ENCODE measurements at places on chromosomes 5 and 9.

- H3K4me3 ChIP-seq: no peak overlapping the region
- no peak overlapping the region for H3K27ac ChIP-seq
- H3K27me3 ChIP-seq: no peaks in the 10 kb centered on the region
- peaks cover 5% of the 10 kb centered on the region for H3K36me3 ChIP-seq
- DNase-seq: no peak
Observed at GRCh38 chr5:134833340-134834032, 12.3 kb upstream of the C5orf24 start.

- H3K36me3 ChIP-seq: no peaks in the 10 kb centered on the region
- no peak for DNase-seq
- H3K4me3 ChIP-seq: no peak overlapping the region
- H3K27me3 ChIP-seq: no peaks in the 10 kb centered on the region
- no peaks in the 10 kb centered on the region for H3K4me1 ChIP-seq
Observed at GRCh38 chr9:17315341-17315740, 180.5 kb downstream of the CNTLN start.

GRCh38 chr5:80762573-80762972 is 107.8 kb upstream of the DHFR start:
- no peak overlapping the region for H3K4me3 ChIP-seq
- no peaks in the 10 kb centered on the region for H3K27me3 ChIP-seq
- DNase-seq: no peak
- no peak overlapping the region for H3K27ac ChIP-seq
- no peaks in the 10 kb centered on the region for H3K36me3 ChIP-seq

GRCh38 chr5:68382640-68383039 is 167.1 kb downstream of the PIK3R1 start:
- H3K27ac ChIP-seq: no peak overlapping the region
- H3K4me1 ChIP-seq: peaks cover 19% of the 10 kb centered on the region
- no peaks in the 10 kb centered on the region for H3K27me3 ChIP-seq

DNA sequence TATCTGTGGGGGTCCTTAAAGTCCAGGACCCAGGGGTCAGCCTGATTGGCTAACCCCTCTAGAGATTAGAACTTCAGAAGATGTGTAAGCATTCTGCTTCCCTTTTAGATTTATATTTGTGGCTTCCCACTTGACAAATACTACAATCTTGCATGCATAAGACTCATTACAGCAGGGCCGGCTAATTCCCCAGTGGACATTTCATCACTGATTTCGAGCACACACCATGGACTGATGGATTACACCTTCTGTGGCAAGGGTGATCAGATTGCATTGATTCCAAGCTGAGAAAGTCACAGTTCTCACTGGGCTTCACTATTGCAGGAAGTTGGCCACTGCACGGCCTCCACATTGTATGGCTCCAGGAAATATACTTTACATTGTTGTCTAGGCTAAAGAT is 65.8 kb upstream of the DAPK1 start:
- no peaks in the 10 kb centered on the region for H3K27me3 ChIP-seq
- no peaks in the 10 kb centered on the region for H3K36me3 ChIP-seq
- H3K27ac ChIP-seq: no peak overlapping the region
- no peaks in the 10 kb centered on the region for H3K4me1 ChIP-seq
- DNase-seq: no peak

DNA sequence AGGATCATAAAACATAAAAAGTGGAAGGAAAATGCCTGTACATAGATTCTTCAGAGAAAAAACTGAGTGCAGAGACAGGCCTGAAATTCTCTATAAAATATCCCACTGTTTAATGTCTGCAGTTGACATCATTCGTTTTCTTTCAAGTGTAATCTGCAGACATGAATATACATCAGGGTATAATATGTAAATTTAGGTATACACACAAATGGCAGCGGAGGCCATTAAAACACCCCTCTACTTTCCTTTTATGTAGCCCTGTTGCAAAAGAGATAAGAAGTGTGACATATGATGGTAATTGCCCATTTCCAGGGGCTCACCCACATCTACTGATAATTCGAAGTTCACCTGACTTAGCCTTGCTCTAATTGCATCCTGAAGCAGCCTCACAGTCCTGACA is 164.3 kb downstream of the SLC24A2 start:
- DNase-seq: no peak
- H3K36me3 ChIP-seq: no peaks in the 10 kb centered on the region
- no peak overlapping the region for H3K4me3 ChIP-seq
- H3K27ac ChIP-seq: no peak overlapping the region
- peaks cover under 1% of the 10 kb centered on the region for H3K27me3 ChIP-seq
- no peaks in the 10 kb centered on the region for H3K4me1 ChIP-seq

DNA sequence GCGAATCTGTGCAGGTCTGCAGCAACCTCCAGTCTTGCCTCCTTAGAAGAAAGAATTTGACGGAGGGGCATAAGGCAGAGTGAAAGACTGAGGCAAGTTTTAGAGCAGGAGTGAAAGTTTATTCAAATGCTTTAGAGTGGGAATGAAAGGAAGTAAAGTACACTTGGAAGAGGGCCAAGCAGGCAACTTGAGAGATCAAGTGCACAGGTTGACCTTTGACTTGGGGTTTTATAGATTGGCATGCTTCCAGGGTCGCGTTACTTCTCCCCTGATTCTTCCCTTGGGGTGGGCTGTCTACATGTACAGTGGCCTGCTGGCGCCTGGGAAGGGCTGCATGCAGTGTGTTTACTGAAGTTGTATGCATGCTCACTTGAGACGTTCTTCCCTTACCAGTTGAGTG is 127.2 kb upstream of the FER start:
- H3K27ac ChIP-seq: no peak overlapping the region
- no peaks in the 10 kb centered on the region for H3K4me1 ChIP-seq
- no peaks in the 10 kb centered on the region for H3K27me3 ChIP-seq
- no peak for DNase-seq
- no peak overlapping the region for H3K4me3 ChIP-seq

DNA sequence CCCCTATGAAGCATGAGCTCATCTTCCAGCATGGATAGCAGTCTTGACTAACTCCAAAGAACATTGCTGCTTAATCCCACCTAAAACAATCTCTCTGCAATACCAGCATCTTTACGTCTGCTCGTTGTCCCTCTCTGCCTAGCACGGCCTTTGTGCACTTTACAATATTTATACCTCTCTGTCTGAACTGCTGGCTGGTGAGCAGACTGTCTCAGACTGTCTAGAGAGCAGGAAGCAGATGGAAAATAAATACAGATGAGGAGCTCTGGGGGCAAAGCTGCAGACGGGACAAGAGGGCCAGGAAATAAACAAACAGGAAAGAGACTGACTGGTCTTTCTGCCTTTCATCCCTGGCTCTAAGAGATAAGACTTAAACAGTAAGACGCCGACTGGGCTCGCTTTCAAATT is 224.8 kb downstream of the ENC1 start:
- H3K4me1 ChIP-seq: no peaks in the 10 kb centered on the region
- no peaks in the 10 kb centered on the region for H3K27me3 ChIP-seq
- no peaks in the 10 kb centered on the region for H3K36me3 ChIP-seq
- no peak overlapping the region for H3K27ac ChIP-seq
- H3K4me3 ChIP-seq: no peak overlapping the region

GRCh38 chr5:59209758-59210359 is 627.0 kb downstream of the RAB3C start:
- no peak for DNase-seq
- H3K4me1 ChIP-seq: no peaks in the 10 kb centered on the region
- no peak overlapping the region for H3K4me3 ChIP-seq
- peaks cover 2% of the 10 kb centered on the region for H3K27me3 ChIP-seq
- H3K36me3 ChIP-seq: no peaks in the 10 kb centered on the region
- H3K27ac ChIP-seq: no peak overlapping the region

- peak overlapping the region; percentile 3 for H3K27ac ChIP-seq
- no peaks in the 10 kb centered on the region for H3K36me3 ChIP-seq
- DNase-seq: peak; percentile 65
- H3K4me1 ChIP-seq: no peaks in the 10 kb centered on the region
Observed at GRCh38 chr5:141326088-141326854, 4.0 kb upstream of the PCDHGA1 start.

DNA sequence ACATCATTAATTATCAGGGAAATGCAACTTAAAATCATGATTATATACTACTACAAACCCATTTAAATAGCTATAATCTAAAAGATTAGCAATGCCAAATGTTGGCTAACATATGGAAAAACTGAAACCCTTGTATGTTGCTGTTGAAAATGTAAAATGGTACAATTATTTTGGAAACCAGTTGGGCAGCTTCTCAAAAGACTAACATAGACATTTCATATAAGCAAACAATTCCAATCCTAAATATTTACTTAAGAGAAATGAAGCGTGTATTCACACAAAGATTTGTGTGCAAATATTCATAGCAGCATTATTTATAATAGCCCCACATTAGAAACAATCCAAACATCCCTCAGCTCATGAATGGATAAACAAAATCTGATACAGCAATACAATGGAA is 106.2 kb downstream of the ADAMTS12 start:
- H3K27ac ChIP-seq: no peak overlapping the region
- H3K4me3 ChIP-seq: no peak overlapping the region
- H3K36me3 ChIP-seq: no peaks in the 10 kb centered on the region
- no peak for DNase-seq
- no peaks in the 10 kb centered on the region for H3K4me1 ChIP-seq

GRCh38 chr5:150258130-150258529 is 31.4 kb downstream of the CAMK2A start:
- no peaks in the 10 kb centered on the region for H3K4me1 ChIP-seq
- no peaks in the 10 kb centered on the region for H3K27me3 ChIP-seq
- H3K4me3 ChIP-seq: no peak overlapping the region
- DNase-seq: no peak
- no peak overlapping the region for H3K27ac ChIP-seq

DNA sequence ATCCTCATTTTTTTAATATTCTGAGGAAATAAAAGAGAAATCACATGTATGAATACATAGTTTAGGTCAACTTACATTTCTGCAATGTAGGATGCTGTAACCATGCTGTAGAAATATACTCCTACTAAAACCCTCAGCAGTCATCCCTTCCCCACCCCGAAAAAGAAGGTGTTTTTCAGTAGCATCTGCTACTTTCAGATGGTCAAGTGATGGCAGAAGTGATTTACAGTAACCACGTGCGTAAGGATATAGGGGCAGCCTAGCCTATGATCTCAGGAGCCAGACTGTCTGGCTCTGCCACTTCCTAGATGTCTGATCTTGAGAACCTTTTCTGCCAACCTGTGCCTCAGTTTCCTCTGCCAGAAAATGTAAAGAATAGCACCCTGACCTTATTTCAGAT is 26.0 kb upstream of the SYK start:
- no peaks in the 10 kb centered on the region for H3K4me1 ChIP-seq
- DNase-seq: no peak
- H3K4me3 ChIP-seq: no peak overlapping the region
- H3K27me3 ChIP-seq: peaks cover 16% of the 10 kb centered on the region

- H3K4me3 ChIP-seq: no peak overlapping the region
- no peak for DNase-seq
- no peak overlapping the region for H3K27ac ChIP-seq
- H3K4me1 ChIP-seq: no peaks in the 10 kb centered on the region
- no peaks in the 10 kb centered on the region for H3K36me3 ChIP-seq
Observed at GRCh38 chr5:66708368-66708767, 112.2 kb downstream of the MAST4 start.
